ENCODE measurements at places on chromosomes 16 and 17.

DNA sequence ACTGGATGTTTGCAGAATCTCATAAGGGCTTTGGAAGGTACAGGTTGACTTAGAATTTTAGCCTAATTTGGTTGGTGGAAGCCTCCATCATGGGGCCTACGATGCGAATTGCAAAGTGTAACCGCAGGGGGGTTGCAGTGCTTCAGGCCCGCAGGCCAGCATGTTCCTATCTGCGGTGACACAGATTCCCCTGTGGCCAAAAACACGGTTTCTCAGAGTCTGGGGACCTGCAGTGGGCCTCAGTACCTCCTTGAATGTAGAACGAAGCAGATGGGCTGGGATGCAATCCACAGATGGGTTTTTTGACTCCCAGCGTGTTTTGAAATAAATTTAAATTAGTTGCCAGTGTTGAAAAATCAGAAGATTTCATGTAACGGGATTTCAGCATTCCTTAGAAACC, 34.7 kb downstream of the KIAA0513 start:
- DNase-seq = no peak

GRCh38 chr17:57388131-57388725, 131.9 kb downstream of the MSI2 start:
- DNase-seq = no peak

DNA sequence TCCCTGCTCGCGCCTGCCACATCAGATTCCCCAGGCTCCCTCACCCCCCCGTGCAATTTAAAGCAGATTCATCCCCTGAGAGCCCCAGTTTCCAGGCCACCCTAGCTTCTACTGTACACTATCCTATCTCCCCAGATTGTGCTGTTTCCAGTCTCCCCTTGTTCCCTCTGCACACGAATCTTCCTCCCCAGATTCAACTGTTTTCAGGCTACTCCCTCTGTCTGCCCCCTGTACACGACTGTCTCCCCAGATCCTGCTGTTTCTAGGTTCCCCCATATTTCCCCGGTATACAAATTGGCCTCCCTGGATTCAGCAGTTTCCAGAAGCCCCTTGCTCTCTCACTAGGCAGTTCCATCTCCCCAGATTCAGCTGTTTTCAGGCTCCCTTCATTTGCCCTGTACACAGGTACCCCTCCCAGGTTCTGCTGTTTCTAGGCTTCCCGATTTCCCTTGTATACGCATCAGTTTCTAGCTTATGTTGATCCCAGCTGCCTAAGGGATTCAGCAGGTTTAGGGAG, 22.9 kb downstream of the COPZ2 start:
- no peak for DNase-seq

DNA sequence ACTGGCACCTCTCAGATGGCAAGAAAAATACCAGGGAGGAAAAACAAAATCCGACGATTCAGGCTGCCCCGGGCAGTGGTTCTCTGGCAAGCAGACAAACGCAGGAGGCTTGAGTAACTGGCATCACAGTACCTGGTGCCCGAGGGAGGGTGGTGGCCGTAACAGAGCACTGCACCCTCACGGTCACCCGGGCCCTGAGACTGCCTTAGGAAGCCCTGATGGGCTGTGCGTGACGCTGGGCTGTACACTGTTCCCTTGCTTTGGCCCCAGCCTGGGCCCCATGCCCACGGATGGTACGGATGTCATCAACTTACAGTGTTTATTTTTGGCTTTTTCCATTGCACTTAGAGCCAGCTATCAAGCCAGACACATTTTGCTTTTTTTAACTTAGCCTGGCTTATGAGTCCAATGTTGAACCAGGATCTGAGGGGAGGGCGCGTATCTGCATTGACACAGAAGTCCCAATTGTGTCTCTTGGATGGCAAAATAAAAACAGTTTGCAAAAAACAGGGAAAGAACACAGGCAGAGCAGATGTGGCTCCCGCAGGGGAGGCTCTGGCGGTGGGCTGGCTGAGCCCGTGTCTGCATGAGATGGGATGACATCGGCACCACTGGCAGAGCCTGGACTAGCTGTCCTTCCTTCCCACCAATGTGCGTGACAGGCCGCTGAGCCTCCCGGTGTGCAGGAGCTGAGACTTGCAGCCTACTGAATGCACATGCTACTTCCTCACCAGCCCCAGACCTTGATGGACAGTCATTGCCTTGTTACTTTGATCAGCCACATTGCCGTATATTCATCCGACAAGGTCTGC, 287.7 kb downstream of the FOXL1 start:
- DNase-seq = no peak

DNA sequence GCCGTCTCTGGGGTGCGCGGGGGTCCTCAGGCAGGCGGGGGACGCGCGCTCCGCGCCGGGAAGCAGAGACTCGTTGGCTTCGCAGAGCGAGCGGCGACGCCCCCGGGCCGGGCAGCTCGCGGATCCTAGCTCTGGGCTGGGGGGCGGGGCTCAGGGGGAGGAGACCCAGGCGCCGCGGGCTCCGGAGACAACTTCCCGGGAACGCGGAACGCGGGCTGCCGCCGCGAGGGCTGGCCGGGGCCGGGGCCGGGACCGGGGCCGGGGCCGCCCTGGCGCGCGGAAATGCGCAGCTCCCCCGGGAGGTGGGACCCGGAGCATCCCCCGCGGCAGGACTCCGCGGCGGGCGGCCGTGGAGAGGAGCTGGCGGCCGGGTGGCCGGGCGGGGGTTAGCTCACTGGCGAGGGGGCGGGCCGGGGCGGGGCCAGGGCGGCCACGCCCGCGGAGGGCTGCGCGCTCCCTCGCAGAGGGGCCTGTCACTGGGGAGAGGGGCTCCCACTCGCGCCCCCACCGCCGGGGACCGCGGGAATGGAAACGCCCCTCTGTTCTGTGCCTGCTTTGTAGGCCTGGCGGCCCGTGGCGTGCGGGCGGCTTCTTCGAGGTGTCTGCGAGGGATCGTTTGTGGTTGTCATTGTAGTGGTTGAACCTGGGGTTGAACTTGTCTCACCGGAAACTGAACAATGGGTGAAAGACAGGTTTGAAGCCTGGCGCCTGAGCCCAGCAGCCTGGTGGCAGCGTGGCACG, at the start of gene GAS7:
Gene GAS7 (minus strand): TSS at position 98 of the 741 bp plus-strand sequence.
- peak; percentile 54 for DNase-seq
